Stimulated activated CD8-positive, alpha-beta memory T cell treated with anti-CD3 and anti-CD28 coated beads, Interleukin-4, amount 100 ng/mL, for 1 hour (primary cell): ENCODE measurements at places on chromosomes 7 and 10.

DNA sequence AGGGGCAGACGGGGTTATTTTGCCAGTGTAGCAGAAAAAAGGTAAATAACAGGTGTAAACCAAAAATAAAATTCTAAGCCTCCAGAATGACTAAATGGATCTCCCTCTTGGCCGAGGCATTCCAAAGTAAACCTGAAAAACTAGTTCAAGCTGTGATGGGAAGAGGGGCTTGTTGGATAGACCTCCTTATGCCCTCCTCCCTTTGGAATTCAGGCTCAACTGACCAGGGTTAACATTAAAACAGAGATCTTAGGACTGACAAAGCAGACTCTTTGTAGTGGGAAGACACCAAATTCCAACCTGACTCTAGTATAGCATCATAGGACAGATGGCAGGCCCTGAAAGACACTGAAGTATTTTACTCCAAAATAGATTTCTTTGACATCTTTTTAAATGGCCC lies 113.8 kb upstream of the ITGB1 start:
- no peak for DNase-seq

GRCh38 chr10:21264271-21264670 lies 261.2 kb downstream of the SKIDA1 start:
- no peak for DNase-seq

- no peak for DNase-seq
Measured at GRCh38 chr10:93091960-93092359, 18.3 kb downstream of the CYP26A1 start.

DNA sequence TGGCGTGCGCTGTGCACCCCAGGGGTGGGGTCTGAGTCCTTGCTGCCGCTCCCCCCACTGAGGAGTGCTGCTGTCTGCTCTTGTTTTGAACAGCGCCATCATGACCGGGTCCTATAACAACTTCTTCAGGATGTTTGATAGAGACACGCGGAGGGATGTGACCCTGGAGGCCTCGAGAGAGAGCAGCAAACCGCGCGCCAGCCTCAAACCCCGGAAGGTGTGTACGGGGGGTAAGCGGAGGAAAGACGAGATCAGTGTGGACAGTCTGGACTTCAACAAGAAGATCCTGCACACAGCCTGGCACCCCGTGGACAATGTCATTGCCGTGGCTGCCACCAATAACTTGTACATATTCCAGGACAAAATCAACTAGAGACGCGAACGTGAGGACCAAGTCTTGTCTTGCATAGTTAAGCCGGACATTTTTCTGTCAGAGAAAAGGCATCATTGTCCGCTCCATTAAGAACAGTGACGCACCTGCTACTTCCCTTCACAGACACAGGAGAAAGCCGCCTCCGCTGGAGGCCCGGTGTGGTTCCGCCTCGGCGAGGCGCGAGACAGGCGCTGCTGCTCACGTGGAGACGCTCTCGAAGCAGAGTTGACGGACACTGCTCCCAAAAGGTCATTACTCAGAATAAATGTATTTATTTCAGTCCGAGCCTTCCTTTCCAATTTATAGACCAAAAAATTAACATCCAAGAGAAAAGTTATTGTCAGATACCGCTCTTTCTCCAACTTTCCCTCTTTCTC lies 26.0 kb downstream of the BNIP3 start:
- no peak for DNase-seq

DNA sequence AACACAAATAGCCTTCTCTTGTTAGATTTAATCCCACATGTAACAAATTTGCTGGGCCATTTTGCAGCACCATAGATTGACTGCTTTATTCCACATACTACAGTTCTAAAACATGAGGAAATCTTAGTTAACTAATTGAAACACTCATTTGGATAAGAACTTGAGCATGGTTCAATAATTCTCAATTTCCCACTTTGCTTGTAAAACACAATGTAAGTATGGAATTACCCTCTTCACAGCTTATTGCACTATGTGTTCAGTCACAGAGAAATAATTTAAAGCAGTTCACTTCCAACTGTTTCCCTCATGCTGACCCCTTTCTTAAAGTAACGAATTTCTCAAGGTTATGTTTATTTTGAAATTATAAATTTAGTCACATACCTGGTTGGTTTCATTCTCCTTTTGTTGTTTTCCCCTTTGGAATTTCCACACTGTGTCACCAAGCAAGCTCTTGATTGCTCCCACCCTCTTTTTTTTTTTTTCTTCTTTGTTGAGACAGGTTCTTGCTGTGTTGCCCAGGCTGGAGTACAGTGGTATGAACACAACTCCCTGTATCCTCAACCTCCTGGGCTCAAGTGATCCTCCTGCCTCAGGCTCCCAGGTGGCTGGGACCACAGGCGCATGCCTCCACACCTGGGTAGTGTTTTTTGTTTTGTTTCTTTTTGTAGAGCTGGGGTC lies 425.4 kb downstream of the EXOC4 start:
- DNase-seq: no peak

GRCh38 chr10:11074536-11075267 lies 57.0 kb downstream of the CELF2 start:
- DNase-seq: no peak

GRCh38 chr10:132721725-132722124 lies 64.2 kb downstream of the NKX6-2 start:
- DNase-seq: no peak

DNA sequence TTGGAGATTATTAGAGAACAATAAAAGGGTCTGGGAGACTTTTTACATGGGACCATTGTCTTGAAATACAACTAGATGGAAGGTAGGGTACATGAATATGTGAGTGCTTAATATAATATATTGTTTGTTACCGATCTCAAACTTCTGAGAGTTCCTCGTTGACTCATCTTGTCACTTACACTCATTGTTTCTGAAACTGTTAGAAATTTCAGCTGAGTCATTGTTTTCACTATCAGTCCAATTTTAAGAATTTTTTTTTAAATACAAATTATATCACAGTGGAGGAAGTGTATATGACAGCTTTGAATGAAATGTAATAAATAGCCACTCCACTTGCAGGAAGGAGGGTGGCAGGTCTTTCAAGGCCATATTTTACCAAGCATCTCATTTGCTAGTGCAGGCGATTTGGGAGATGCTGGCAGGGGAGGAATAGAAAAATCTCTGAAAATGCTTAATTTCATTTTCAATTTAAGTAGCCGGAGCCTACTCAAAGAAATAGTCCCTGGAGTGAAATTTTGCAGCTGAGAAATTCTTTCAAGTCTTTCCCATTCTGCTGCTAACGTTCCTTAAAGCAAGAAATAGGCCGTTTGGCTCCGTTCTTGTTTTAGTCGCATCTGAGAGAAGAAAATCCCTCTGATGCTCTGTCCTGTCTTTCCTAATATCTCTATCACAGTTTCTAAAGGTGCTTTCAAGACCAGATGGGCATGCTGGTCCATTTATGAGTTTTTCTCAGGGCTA lies 1404.2 kb upstream of the CELF2 start:
- DNase-seq: no peak

- DNase-seq: no peak
Measured at GRCh38 chr7:131502810-131503508, 53.5 kb downstream of the PODXL start.

DNA sequence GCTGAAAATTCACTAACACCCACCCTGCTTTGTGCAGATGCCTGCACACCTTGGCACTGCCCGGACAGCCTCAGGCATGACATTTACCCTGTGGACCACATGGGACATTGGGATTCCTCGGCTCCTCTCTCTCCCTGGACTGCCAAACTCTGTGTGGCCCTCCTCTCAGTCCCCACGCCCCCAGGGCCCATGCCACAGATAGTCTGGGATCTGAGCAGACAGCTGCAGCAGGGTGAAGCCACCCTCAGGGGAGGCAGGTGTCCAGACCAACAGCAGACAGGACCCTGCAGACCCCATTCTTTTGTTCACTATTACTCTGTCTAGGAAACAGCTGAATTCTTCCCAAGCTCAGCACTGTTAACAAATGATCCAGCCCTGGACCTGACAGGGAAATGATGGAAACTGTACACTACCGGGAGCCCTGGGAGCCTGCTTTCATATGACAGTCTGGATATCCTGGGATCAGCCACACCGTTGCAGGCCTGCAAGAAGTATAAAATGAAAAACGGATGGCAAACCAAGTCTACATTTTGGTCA lies 83.4 kb downstream of the VOPP1 start:
- no peak for DNase-seq

DNA sequence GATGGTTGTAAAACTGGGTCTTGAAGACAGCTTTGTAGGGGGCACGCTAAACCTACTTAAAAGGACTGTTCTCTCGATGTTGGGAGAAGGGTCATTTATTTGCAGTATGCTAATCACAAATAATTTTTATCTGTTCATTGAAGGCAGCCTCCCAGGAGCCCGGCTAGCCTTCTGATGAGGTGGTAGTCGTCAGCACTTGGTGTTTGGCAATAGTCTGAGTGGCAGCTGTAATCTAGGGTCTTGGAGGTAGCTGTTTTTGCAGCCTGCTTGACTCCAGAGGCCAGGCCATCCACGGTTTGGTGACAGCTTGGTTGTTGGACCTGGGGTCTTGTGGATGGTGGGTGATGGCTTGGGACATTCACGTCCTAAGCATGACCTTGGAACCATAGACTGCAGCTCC lies 2.2 kb downstream of the GTF2IRD1 start:
- DNase-seq: no peak

- DNase-seq: no peak
Measured at GRCh38 chr7:23205577-23205908, 23.7 kb downstream of the NUP42 start.

GRCh38 chr10:80277016-80277415 lies 12.4 kb downstream of the MAT1A start:
- DNase-seq: no peak

- no peak for DNase-seq
Measured at GRCh38 chr10:58833771-58834561, 321.3 kb downstream of the BICC1 start.

- DNase-seq: no peak
Measured at GRCh38 chr7:20264623-20265022, 47.4 kb upstream of the MACC1 start.

- no peak for DNase-seq
Measured at GRCh38 chr7:159065852-159066480, 78.7 kb downstream of the VIPR2 start.

- no peak for DNase-seq
Measured at GRCh38 chr7:146414373-146414772, 297.8 kb downstream of the CNTNAP2 start.

- no peak for DNase-seq
Measured at GRCh38 chr7:134320201-134320600, 3.5 kb upstream of the SLC35B4 start.

GRCh38 chr7:142231716-142232115 lies 26.1 kb downstream of the PRSS58 start:
- no peak for DNase-seq

GRCh38 chr10:25049966-25050365 lies 33.6 kb downstream of the THNSL1 start:
- DNase-seq: no peak

DNA sequence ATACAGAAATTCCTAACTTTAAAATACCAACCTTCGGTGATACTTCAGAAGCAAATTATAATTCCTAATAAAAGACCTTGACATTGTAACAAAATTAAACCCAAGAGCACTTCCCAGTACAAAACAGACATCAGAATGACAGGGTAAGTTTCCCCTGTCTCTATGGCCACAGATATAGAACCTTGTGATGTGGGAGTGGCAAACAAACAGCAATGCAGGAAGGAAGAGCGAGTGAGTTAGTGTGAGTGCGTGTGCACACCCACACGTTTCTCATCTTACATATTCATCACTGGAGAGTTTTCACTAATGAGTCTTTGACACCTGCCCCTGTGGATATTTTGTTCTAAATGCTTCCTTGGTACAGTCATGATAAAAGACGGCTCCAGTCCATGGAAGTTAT lies 72.2 kb downstream of the VWC2 start:
- DNase-seq: no peak

DNA sequence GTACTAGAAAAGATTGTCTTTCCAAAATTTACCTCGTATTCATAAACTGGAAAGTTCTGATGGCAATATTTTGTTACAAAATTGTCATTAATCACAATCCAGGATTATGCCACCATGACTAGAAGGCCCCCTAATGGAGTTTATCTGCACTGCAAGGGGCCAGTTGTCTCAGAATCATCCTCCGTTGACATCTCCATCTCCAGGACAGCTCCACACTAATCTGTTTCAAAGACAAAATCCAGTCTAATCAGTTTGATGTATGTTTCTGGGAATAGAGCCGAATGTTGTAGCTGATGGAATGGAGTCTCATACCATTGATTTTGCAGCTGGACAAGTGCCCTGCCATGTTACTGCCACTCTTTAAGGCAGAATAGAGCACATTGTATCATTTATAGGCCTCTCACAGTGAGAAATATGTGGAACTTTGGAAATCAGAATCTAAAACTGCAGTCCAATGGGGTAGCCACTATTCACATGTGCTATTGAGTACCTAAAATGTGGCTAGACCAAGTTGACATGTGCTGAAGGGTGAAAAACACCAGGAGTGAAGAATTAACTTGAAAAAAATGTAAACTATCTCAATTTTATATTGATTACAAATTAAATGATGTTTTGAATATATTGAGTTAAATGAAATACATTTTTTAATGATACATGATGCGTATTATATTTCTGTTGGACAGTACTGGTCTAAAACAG lies 38.3 kb upstream of the TOMM7 start:
- DNase-seq: no peak

- no peak for DNase-seq
Measured at GRCh38 chr7:9889554-9889953, 1084.1 kb upstream of the PHF14 start.

GRCh38 chr10:29698773-29699490 lies 64.2 kb upstream of the SVIL start:
- DNase-seq: no peak

- no peak for DNase-seq
Measured at GRCh38 chr7:22094413-22095342, 149.0 kb upstream of the CDCA7L start.

DNA sequence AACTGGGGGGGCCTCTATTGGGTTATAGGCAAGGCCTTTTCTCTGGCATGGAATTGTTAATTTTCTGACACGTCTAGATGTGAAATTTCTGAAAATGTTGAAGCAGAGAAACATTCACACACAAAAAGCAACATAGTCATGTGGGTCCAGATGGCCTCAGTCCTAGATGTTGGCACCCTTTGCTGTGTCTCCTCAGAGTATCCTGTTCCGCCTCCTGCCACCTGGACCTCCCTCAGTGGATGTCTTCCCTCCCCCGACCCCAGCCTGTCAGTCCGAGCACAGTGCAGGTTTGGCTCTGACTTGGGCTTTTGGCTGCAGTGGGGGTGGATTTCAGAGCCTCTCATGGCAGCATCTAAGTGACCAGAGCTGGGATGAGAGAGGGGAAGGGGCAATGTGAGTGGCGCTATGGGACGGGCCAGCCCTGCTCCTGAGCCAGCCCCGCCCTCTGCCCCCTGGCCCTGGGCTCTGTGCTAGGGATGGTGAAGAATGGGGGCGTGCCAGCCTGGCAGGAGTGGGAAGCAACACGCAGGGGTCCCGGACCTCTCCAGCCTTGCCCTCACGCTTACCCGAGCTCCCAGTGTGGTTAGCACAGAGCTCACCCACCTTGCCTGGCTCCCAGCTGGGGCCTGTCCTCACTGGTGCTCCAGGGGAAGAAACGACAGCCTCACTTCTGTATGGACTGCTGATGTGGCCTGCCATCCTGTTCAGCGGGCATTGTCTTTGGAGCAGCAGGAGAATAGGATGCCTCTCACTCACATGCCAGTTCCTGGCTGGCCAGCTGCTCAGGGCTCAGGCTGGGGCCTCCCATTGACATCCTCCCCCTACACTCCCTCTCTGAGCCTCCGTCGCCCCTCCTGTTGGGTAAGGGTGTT lies 6.2 kb downstream of the ATP6V0E2 start:
- DNase-seq: no peak

GRCh38 chr7:12590559-12590958 lies 20.0 kb downstream of the SCIN start:
- no peak for DNase-seq
